ENCODE measurements at places on chromosomes 7 and 10. TPM values are rescaled to one million over a fixed set of nuclear protein-coding genes. Genes with fewer than 3 reads are reported as not detected.

DNA sequence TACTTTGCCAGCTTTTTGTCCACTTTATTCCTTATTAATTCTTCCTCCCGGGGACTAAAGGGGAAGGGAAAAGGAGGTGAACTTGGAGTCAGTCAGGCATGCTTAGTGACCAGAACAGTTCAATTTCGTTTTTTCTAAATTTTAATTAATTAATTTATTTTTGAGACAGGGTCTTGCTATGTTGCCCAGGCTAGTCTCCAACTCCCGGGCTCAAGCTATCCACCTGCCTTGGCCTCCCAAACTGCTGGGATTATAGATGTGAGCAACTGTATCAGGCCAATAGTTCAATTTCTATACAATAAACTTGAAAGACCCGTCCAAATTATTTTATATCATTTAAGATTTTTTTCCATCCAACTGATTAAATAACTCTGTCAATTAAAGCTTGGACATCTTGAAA lies 1.3 kb upstream of the SLF2 start:
- no peak for DNase-seq

GRCh38 chr7:114806590-114807162 lies 115.2 kb upstream of the MDFIC start:
- no peak for DNase-seq

GRCh38 chr7:65988084-65988483 lies 6.1 kb upstream of the GUSB start:
- DNase-seq: no peak

The DNAJC12 gene
- total RNA-seq: 3.4 TPM

The CRPPA gene
- 0.11 TPM for total RNA-seq

- DNase-seq: no peak
These were observed 408.9 kb upstream of the SEMA3D start for GRCh38 chr7:85595750-85596178.

GRCh38 chr10:63899673-63900300 lies 378.6 kb downstream of the REEP3 start:
- no peak for DNase-seq

DNA sequence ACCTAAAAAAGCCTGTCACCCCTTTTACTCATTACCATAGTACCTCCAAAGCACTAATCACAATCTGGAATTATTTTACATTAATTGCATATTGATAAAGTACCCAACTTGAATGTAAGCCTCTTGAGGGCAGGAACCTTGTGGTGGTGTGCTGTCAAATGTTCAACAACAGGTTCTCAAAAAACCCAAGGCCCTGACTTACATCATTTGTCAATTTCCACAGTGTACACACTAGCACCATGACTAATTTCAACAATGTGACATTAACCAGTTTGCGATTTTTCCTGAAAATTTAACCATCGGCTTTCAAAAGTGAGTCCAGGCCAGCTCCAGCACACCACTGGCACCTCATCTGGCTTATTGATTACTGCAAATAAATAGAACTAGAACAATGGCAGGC lies 87.5 kb downstream of the SVOPL start:
- DNase-seq: no peak

The RPEL1 gene
- 0.06 TPM for total RNA-seq
